ENCODE measurements at places on chromosomes 2 and 18.

- DNase-seq = no peak
These were observed 4.5 kb downstream of the DYTN start for GRCh38 chr2:206713746-206714145.

DNA sequence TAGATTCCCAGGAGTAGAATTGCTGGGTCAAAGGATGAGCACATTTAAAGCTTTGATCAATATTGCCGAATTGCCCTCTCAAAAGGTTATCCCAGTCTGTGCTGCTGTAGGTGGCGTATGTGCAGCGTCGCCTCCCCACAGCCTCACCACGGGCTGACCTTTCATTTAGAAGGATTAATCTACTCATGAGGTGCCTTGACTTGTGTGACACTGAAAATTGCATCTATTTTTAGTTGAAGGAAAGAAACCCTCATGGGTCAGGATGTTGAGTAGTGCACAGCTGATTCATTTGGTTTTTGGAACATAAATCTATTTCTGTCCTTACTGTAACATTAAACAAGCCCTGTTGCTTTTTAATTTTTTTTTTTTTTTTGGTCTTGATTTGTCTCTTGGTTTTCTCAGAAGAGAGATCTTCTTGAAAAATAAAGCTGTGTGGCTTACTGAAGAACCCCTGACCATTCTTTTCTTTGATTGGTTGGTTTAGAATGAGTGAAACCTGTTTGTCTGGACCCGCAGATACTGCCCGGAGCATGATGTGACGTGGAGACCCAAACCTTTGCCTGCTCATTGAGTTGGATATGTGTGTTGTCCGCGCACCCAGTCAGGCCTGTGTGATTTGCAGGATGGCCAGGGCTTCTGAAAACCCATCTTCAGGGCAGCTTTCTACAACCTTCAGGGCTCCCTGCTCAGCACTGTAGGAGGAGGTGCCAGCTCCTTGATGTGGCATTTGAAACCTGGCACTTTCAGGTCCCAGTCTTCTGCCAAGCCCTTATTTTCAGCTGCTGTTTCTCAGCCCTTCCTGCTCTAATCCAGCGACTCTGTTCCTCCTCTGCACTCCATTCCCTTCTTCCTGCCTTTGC, 61.0 kb downstream of the LPIN1 start:
- no peak for DNase-seq

- DNase-seq = no peak
These were observed 10.7 kb downstream of the RMP24 start for GRCh38 chr18:35983147-35983546.

DNA sequence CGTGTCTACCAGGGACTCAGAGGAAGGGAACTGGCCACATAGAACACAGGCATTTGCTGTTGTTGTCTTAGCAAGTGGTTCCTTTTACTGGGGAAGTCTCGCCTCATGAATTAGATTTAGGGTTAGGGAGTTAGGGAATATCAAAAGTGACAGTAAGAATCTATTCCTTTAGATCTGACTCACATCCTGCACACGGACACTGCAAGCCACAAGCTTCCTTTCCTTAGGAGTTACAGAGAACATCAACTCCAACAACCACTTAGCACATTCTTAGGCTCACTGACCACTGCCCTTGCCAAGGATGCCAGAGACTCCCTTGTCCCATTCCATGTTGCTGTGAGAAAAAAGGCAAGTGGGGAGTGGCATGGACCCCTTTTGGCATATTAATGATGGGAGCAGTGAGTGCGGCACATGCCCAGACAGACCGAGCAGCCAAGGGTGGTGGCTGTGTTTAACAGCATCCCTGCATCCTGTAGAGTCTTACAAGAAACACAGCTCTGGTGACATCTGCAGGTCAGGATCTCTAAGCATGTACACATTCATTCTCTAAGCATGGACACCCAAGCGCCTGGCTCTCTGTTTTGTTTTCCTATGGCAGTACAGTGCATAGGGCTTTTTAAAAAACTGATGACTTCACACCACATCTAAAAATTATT, 745.6 kb upstream of the RAB6C start:
- no peak for DNase-seq

- no peak for DNase-seq
These were observed 83.5 kb upstream of the DTNA start for GRCh38 chr18:34626404-34627136.

GRCh38 chr2:48341551-48342133, 188.3 kb upstream of the STON1 start:
- DNase-seq = no peak

DNA sequence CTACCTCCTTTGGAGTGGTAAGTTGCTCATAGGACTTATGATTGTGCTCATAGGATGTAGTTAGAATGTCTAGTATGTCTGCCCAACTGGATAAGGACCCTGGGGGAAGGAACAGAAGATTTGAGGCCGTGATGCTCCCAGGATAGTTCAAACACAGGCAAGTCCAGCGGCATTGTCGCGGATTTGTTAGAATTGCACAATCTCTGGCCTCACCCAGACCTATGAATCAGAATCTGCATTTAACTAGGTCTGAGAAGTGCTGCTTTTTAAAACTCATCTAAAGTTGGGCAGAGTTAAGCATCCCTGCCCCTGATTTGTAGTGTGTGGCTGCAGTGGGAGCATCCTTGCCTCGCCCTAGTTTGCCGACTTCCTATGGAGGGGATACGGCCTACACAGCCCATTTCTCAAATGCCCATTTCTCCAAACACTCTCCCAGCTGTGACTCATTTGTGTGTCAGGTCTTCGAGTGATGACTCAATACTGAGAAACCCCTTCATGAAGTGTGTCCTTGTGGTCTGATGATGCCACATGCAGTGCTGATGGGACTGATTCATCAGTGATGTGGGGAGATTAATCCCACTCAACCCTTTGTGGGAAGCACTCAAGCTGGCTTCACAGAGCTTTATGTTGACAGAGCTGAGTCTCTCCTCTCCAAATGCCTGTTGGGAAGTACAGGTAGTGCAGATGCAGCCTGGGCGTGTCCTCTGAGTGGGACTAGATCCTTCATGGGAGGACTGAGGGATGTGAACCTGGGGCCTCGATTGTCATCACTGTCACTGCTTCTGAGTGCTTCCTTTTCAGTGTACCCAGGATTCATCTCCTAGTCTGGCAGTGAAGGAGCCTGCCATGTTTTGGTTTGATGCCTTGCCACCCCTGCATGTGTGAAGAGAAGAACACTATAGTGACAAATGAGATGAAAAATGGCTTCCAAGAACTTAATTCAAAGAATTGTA, 18.7 kb downstream of the SMIM21 start:
- DNase-seq = no peak

DNA sequence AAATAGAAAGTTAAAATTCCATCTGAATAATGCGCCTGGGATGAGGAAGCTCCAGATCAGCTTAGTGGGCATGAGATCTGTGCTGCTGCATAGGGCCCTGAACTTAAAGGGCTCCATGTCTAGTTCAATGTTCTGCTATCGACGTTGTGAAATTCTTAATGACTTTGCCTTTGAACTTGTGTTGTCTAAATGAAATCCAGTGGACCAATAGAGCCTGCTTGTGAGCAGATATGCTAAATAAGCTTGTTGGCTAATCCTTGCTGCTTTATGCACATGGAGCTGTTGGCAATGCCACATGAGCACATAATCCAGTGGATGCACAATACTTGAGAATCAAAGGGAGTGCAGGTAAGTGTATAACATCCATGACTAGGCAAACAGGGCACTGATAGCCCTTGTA, 228.6 kb downstream of the TNS1 start:
- no peak for DNase-seq

DNA sequence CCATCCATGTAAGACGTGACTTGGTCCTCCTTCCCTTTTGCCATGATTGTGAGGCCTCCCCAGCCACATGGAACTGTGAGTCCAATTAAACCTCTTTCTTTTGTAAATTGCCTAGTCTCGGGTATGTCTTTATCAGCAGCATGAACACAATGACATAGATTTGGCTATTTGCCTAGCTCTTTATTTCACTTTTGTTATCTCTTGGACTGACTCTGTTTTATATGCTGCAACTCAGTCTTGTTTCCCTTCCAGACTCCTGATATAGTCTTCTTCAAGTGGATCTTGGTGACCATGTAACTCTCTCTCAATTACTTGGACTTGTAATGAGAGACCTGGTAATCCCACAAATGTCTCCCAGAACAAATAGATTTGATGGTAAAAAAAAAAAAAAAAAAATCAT, 627.6 kb downstream of the CCDC85A start:
- DNase-seq = no peak

DNA sequence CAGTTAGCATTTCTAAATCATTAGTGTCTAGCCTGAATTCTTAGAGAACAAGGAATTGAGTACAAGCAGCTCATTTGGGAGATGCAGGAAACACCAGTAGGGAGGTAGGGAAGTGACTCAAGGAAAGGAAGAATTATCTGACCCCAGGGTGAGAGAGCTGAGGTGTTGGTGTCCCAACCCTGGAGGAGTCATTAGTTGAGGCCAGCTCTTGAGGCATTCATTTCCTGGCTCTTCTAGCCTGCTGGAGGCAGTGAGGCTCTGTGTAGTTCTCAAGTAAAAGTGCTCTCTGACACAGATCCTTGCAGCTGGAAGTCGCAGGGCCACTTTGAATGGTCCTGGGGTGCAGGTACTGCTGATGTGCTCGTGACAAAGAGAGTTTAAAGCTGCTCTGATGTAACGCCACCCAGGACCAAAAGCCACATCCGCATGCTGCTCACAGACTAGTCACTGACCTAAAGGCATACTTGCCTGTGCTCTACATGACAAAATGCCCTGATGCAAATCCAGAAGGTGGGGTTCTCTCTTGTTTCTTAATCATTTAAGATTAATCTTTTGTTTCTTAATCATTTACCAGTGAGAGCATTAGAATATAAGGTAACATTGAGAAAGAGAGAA, 299.5 kb upstream of the LYPD1 start:
- no peak for DNase-seq

DNA sequence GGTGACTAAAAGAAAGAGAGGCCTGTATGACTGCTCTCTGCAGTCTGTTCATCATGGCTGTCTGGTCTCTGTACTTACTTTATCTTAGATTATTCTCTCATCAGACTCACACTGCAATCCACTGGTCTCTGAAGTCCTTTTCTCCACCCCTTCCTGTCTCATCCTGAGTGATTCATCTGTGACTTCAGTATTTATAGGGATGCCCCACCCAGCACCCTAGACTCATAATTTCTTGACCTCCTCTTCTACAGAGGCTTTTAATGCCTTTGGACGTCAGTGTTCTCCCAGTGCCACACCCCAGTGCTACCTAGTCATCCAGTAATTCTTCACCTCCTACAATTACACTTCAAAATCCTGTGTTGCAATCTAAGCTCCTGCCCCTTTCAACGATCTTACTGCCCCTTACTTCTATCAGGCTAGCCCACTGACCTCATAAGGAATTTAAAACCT, 14.9 kb upstream of the ITPRID2 start:
- no peak for DNase-seq

DNA sequence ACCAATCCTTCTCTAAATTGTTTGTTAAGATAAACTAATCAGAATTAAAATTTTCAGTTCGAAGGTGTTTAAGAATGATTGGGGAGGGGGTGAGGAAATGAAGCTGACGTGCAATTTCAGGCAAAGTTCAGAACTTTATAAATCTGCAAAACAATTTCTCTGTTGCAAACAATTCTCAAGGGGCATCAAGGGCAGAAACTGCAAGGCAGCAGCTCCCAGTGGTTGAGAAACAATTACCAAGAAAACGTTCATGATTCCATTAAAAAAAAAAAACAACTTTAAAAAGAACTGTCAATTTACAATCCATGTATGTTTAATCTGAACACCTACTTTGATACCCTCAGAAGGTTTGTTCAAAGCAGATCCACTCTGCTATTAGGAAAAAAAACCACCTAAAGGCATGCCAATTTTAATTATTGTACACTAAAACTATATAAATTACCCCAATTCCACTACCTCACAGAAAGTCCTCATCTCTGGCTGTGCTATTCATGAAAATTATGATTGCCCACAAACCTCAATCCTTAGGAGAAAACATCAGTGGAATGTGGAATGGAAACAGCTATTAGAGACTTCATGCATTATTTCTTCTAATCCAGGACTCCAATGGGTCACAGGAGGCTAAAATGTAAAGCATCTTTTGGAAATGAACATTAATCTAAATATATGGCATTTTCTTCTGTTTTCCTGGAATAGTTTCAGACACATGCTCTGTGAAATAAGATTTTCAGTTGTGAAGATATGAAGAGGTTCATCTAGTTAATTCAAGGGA, 119.9 kb upstream of the ACVR1C start:
- DNase-seq = no peak

DNA sequence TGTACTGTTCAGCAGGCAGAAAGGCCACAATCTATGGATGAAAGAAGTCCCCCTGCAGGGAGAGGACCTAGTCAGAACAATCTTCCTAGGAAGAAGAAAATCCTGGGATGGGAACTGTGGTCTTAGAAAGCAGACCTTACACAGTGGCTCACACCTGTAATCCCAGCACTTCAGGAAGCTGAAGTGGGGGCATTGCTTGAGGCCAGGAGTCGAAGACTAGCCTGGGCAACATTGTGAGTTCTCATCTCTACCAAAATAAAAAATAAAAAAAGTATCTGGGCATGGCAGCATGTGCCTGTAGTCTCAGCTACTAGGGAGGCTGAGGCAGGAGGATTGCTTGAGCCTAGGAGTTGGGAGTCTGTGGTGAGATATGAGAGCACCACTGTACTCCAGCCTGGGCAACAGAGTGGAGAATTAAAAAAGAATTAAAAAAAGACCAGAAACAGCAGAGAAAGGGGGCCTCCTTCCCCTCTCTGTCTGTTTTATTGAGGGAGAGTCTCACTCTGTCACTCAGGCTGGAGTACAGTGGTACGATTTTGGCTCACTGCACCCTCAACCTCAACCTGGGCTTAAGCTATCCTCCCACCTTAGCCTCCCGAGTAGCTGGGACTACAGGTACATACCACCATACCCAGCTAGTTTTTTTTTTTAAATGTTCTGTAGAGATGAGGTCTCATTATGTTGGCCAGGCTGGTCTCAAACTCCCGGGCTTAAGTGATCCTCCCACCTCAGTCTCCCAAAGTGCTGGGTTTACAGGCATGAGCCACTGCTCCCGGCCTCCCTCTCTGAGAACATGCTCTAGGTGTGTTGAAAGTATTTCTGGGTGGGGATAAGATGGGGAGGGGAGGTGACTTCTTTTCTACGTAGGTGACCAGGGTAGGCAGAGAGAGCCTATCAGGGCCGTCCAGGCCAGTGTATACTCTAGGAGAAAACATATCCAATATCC, 7.4 kb downstream of the RHOB start:
- DNase-seq = peak; percentile 36

DNA sequence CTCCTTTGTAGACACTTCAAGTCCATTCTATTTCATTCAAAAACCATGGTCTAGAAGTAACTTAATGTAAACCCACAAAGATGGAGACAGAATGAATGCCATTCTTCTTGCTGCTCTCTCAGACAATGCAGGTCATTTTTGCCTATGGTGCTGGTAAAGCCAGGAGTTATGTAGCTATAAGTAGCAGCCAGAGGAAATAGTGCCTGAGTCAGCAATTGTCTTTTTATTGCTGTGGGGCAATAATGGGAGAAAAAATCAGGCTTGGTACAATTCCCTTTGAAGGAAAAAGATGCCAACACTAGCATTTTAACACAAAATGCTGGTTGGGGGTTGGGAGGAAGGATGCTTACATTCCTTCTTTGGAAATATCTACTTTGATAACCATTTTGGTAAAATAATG, 43.5 kb downstream of the SCN1A start:
- DNase-seq = no peak

GRCh38 chr2:9473308-9473984, 905 bp upstream of the IAH1 start:
- no peak for DNase-seq

GRCh38 chr2:128690431-128690830, 371.8 kb upstream of the HS6ST1 start:
- no peak for DNase-seq

GRCh38 chr2:143675021-143675420, 545.8 kb downstream of the ARHGAP15 start:
- DNase-seq = no peak

- no peak for DNase-seq
These were observed 77.4 kb downstream of the EML4 start for GRCh38 chr2:42246562-42246961.

- no peak for DNase-seq
These were observed 357.5 kb upstream of the ETAA1 start for GRCh38 chr2:67039517-67040103.

Measured in suprapubic skin (tissue), 4 donors.